ENCODE measurements at places on chromosomes 4 and X.

DNA sequence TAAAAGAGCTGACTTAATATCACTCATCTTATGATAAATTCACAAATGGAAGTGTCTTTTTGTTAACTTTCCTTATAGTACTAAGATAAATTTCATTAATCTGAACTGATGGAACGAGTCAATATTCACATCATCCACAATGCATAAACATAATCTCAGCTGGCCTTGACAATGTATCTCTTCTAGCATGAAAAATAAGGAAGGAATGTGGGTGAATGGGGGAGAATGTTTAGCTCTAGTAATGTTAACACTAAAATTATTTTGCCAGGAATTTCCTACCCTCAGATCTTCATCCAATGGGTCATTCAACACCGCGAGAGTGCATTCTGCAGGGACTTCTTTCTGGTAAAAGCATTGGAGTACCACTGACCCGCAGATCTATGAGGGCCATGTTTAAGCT is 15.8 kb downstream of the TRPC3 start:
- no peak for DNase-seq

GRCh38 chr4:3026540-3026939 is 47.8 kb downstream of the HTT-AS start:
- DNase-seq: no peak

- DNase-seq: no peak
Measured at GRCh38 chrX:28843817-28844216, 256.6 kb downstream of the IL1RAPL1 start.

GRCh38 chrX:20260885-20261284 is 5.8 kb downstream of the RPS6KA3 start:
- DNase-seq: no peak

GRCh38 chr4:104728380-104729122 is 233.9 kb upstream of the CXXC4 start:
- no peak for DNase-seq

Measured in DMS153 (cell line).